Effector CD4-positive, alpha-beta T cell (primary cell): ENCODE measurements at places on chromosomes 5 and 9.

GRCh38 chr5:56169281-56169680, 63.8 kb downstream of the ANKRD55 start:
- no peak for DNase-seq

- no peak for DNase-seq
Measured at GRCh38 chr9:91933556-91934352, 16.3 kb downstream of the ROR2 start.

GRCh38 chr9:4566806-4567205, 76.5 kb downstream of the SLC1A1 start:
- no peak for DNase-seq

GRCh38 chr5:43543434-43543833, 13.4 kb downstream of the PAIP1 start:
- DNase-seq = no peak

DNA sequence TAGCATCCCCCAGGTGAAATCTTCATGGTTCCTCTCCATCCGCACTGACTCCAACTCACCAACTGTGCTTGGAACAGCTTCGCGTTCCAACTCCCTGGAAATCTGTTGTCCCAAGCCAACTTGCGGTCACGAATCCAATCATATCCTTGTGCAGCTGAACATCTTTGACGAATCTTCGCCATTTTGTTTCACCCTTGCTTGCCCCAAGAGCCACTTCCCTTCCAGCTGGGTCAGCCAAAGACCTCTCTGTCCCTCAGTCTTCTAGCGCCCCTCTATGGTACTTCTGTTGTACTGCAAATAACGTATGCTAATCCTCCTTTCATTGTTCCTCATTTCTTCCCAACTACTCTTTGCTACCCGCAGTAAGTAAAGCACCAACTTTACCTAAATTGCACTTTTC, 61.0 kb upstream of the TARS1 start:
- no peak for DNase-seq

DNA sequence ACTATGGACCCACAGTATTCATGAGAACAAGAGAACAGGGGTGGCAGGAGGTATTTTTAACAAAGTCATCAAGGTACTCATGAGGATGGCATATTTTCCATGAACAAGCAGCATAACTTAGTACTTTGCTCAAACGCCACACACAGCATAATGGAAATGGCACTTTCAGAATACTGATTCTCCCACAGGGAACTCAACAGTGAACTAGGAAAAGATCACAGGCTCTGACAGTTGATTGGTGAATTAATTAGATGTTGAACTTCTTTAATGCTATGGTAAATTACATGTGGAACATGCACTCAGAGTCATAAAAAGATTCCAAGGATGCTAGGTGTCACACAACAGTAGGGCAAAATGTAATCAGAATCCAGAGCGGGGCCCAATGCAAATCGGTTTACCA, 1088.6 kb upstream of the C9orf72 start:
- DNase-seq = no peak

DNA sequence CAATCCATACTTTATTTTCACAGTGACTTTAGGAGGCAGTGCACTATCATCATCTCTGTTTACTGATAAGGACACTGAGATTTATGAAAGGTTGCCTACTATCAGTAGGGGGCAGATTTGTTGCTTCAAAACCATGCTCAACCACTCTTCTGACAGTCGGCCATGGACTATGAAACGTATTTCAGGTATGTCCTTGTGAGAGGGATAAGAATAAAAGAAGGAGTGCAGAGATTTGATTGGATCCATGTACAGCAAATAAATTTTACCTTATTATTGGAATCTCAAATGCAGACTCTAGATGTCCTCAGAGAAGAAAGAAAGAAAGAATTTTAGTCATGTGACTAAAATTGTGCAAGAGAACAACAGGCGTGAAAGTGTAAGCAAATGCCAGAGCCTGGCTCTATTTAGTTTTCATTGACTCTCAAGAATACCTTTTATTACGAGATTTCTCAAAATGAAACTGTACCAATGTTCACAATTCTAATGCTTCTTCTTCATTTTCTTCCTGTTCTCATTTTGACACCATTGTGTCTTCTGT, 296.6 kb upstream of the RASA1 start:
- DNase-seq = no peak

- DNase-seq = no peak
Measured at GRCh38 chr5:158524070-158524469, 575.6 kb downstream of the EBF1 start.

DNA sequence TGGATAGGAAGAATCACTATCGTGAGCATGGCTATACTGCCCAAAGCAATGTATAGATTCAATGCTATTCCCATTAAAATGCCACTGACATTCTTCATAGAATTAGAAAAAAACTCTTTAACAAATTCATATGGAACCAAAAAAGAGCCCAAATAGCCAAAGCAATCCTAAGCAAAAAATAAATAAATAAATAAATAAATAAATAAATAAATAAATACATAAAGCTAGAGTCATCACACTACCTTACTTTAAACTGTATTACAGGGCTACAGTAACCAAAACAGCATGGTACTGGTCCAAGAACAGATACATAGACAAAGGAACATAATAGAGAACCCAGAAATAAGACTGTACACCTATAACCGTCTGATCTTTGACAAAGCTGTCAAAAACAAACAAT, 180.4 kb upstream of the CDKN2B start:
- no peak for DNase-seq

GRCh38 chr5:52150501-52150900, 637.2 kb upstream of the ITGA1 start:
- DNase-seq = no peak

GRCh38 chr5:94153736-94154450, 412.5 kb upstream of the POU5F2 start:
- DNase-seq = no peak
